ENCODE measurements at places on chromosomes 2 and 18. TPM values are rescaled to one million over a fixed set of nuclear protein-coding genes. Genes with fewer than 3 reads are reported as not detected.

- no peak for DNase-seq
Observed at GRCh38 chr18:44153981-44154380, 526.7 kb upstream of the SETBP1 start.

GRCh38 chr18:8329186-8329771, 280.0 kb upstream of the RAB12 start:
- DNase-seq, result no peak

DNA sequence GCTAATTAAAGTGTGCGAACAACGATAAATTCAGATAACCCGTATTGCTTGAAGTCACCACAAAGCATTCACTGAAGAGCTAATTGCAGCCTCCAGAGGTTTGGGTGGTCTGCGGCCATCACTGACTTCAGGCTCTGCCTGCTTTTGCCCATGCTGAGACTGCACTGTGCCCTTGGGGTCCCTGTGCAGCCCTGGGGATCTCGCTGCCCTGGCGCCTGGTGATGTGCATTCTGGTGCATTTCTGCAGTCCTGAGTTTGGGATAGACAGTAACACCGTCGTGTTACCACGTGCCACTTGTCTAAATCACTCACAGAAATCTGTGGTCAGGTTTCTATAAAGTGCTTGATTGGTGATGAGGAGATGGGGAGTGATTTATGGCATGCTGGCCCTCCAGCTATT, 27.6 kb downstream of the LDLRAD4 start:
- DNase-seq, result peak; percentile 17

The SERPINB13 gene
- total RNA-seq, result 16.3 TPM

DNA sequence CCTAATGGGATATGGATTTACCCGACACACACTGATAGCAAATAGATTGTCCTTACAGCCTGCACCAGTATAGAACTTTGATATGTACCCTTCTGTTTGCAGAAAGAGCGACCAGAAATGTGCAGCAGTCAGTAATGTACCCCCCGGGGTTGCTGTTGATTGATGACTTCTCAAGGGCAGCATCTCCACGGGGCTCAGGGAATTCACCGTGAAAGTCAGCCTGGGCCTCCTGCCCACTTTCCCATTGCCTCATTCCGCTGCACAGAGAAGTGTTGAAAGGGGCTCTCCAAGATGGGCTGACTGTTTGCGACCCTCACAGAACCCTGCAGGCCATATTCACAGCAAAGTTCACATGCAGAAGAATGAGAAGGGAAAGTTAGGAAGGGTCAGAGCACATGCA, 241.3 kb downstream of the PRKCE start:
- no peak for DNase-seq

The IL1RN gene
- 135 TPM for total RNA-seq

The LOXL3 gene
- 1.7 TPM for total RNA-seq

The M1AP gene
- total RNA-seq, result not detected

DNA sequence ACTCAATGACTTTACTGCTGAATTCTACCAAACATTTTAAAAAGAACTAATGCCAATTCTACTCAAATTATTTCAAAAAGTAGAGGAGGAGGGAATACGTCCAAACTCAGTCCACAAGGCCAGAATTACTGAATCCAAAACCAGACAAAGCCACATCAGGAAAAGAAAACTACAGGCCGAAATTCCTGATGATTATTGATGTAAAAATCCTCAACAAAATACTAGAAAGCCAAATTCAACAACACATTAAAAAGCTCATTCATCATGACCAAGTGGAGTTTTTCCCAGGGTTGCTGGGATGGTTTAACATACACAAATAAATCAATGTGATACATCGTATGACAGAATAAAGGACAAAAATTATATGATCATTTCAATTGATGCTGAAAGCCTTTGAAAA, 103.9 kb upstream of the UBE2E3 start:
- no peak for DNase-seq

DNA sequence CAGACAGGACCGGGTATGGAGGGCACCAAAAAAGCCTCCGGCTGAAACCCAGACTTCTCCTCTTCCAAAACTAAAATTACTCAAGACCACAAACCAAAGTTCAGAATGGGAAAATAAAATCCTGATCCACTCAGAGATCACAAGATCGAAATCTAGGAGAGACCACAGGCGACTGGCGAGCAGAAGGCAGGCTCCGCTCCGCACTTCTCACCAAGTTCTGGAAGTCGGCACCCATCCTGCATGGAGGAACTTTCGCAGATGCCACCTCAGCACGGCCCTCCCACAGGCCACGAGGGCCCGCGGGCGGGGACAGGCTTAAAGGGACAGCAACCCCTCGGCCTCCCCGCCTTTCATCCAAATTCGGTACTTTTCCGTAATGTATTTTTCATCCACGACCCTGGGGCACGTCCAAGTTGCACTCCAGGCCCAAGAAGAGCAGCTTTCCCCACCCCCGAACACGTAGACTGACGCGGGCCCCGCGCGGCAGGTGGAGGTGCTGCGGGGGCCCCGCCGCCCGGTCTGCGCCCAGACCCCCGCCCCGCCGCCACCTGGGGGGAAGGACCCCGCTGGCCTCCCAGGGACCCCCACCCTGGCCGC, 43.7 kb downstream of the HDLBP start:
- peak; percentile 89 for DNase-seq

DNA sequence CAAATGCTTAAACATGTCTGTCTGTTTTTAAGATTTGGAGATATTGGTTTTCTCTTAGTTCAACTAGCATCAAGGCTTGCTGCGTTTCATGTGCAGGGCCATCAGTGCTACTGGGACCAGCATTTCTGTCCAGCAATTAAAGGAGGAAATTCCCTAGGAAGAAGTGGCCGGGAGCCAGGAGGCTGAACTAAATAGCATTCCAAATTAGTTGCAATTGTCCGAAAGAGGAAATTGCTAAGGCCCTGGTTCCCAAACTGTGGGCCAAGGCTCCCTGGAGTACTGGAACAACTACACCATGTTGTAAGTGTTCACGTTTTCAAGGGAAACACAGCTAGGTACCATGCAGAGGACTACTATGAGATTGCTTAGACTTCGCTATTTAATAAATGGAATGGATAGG, 257.9 kb downstream of the PTPRM start:
- DNase-seq, result no peak

DNA sequence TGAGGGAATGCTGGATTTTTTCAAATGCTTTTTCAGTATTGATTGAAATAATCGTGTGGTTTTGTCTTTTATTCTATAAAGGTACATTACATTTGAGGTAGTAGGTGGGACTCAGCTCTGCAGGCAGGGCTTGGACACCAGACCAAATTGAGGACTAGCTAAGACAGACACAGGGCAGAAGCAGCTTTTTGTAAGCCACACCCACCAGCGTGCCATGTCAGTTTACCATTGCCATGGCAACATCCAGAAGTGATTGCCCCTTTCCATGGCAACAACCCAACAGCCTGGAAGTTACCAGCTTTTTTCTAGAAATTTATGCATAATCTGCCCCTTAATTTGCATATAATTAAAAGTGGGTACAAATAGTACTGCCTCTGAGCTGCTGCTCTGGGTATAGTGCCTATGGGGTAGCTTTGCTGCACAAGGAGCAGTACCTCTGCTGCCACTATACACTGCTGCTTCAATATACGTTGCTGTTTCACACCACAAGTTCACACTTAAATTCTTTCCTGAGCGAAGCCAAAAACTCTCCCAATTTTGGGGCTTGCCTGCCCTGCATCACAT, 23.6 kb upstream of the VWA3B start:
- no peak for DNase-seq

DNA sequence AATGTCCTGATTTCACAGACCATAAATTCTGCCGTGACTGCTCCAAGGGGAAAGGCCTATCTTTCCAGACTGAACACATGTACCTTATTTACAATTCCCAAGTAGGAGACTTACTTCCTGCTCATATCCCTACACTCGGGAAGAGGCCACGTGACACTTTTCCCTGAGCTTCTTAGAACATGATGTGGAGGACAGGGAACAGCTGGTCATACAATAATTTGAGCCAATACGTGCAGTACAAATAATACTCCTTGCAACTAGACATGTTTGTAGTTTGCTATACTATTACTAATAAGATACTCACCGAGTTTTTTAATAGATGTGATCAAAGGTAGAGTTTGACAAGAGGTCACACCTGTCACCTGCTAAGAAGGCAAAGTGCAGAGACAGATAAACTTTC, 256.4 kb downstream of the SP3 start:
- no peak for DNase-seq

- no peak for DNase-seq
Observed at GRCh38 chr2:6864923-6865345, 773 bp downstream of the CMPK2 start.

DNA sequence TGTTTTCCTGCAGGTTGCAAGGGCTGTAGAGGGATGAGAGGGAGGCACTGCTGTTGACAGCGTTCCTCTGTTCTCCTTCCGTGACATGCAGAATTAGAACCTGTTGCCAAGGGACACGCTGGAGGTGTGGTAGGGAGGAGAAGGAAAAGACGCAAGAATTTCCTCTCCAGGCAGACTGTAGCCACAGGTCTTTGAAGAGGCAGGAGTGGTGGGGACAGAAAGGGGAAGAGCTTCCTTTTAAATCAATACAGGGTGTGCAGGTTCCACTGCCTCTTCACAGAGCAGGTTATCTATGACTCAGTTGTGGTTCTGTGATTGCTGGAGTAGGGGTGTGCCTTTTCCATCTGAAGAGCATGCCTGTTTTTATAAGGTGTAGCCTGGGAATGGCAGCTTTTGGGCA, 133.0 kb downstream of the WDSUB1 start:
- DNase-seq, result no peak

The IL1RL1 gene
- 1.1 TPM for total RNA-seq

All from suprapubic skin (tissue), 4 donors.